Aorta (tissue), 5 donors: ENCODE measurements at places on chromosomes 6 and 20. TPM values are rescaled to one million over a fixed set of nuclear protein-coding genes. Genes with fewer than 3 reads are reported as not detected.
A peak's percentile ranks its signal among the peaks of the same experiment; 100 is the strongest.

SPATS1 gene
- total RNA-seq, result not detected

GPSM3 gene
- total RNA-seq, result 26.2 TPM

IL20RA gene
- total RNA-seq, result 0.39 TPM

TTPAL gene
- total RNA-seq, result 11.8 TPM

PLCB4 gene
- 26.2 TPM for total RNA-seq

MMP24 gene
- total RNA-seq, result 0.52 TPM

DNA sequence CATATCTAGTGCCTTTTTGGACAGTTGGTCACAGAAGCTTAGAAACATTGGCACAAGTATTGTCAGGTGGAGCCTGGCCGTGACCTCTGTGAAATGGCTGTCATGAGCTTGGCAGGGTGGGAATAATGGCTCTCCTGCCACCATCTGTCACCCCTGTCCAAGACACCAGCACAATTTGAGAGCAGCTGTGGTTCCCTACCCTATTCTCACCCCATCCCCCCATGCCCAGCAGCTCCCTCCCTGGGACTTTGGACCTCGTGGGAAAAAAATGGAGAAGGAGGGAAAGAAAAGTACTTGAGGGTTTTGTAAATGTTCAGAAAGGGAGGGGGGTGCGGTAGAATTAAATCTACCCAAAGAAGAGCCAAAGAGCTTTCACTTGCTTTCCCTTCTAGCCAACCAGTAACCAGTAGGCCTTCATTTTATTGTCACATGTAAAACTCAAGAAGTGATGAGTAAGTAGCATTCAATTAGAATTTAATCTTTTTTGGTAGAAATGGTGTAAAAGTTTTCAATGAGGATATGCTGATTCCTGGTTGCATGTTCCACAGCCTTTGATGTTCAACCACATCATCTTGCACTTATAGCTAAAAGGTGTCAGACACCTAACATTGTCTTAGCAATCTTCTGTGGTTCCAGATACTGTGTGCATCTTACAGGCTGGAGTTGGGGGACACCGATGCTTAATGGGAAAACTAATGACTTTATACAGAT is 263.5 kb upstream of the TAB2 start:
- H3K36me3 ChIP-seq, result no peaks in the 10 kb centered on the region
- DNase-seq, result no peak
- H3K27me3 ChIP-seq, result no peaks in the 10 kb centered on the region
- H3K4me3 ChIP-seq, result no peak overlapping the region
- no peak overlapping the region for H3K27ac ChIP-seq

GRCh38 chr20:48928832-48929725 is 7.6 kb downstream of the ARFGEF2 start:
- H3K27ac ChIP-seq, result peak overlapping the region; percentile 47
- DNase-seq, result peak; percentile 55
- no peaks in the 10 kb centered on the region for H3K27me3 ChIP-seq
- H3K4me1 ChIP-seq, result no peaks in the 10 kb centered on the region

DNA sequence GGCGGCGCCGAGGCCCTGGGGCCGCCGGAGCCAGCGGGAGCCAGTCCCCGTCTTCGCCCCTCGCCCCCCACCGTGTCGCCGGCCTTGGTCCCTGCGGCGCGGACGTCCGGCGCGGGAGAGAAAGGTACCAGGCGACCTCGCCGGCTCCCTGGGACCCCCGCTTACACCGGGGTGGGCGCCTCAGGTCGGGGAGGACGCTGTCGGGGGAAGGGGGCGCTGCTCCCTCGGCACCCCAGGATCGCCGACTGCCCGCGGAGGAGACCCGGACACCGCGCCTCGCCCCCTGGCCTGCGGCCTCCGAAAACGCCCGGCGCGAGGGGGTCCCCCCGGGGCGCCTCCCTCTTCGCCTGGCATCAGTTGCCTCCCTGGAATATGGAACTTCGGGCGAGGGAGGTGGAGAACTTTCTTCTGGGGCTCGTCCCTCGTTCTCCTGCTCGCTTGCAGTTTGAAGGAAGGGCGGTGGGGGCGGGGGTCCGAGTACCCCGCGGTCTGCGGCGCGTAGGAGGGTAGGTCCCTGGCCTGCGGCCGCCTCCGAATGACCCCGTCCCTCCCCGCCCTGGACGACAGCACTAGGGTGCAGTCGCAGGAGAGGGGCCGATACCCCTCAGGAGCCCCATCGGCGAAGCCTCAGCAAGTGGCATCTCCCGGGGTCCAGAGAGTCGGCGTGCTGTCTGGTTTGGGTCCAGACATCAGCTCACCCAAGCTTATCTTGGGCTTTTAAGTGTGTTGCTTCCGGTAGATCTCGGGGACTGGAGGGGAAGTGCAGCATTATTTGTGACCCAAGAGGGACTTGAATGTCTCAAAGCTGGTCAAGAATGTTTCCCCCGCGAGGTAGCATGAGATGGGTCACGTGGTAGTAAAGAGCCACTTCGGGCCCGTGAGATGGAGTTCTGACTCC is 549 bp downstream of the ANKRD6 start:
- H3K27me3 ChIP-seq, result no peaks in the 10 kb centered on the region
- H3K27ac ChIP-seq, result no peak overlapping the region
- DNase-seq, result peak; percentile 59
- H3K4me3 ChIP-seq, result peak overlapping the region; percentile 77
- H3K4me1 ChIP-seq, result peaks cover 1% of the 10 kb centered on the region

GRCh38 chr6:157648561-157648960 is 174.5 kb upstream of the SNX9 start:
- no peak overlapping the region for H3K4me3 ChIP-seq
- no peaks in the 10 kb centered on the region for H3K4me1 ChIP-seq
- DNase-seq, result peak; percentile 28

DNA sequence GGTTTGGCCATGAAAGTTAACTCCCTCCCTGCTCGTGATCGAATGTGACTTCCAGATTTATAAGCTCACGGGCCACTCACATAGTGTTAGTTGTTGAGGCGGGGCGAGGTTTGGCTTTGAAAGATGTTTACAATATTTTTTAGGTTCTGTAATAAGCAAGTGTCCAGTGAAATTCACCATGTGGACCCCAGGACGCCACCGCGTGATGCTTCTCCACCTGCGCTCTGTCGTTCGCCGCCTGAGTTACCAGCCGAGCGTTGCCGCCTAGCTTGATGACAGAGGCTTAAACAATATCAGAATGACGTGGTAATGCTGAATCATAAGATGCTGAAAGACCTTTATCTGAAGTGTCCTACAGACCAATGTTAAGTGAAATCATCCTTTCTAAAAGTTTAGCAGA is 241.0 kb downstream of the MYLK4 start:
- H3K36me3 ChIP-seq, result no peaks in the 10 kb centered on the region
- peaks cover 4% of the 10 kb centered on the region for H3K4me1 ChIP-seq
- H3K27me3 ChIP-seq, result no peaks in the 10 kb centered on the region
- no peak for DNase-seq
- no peak overlapping the region for H3K27ac ChIP-seq
- H3K4me3 ChIP-seq, result no peak overlapping the region

DNA sequence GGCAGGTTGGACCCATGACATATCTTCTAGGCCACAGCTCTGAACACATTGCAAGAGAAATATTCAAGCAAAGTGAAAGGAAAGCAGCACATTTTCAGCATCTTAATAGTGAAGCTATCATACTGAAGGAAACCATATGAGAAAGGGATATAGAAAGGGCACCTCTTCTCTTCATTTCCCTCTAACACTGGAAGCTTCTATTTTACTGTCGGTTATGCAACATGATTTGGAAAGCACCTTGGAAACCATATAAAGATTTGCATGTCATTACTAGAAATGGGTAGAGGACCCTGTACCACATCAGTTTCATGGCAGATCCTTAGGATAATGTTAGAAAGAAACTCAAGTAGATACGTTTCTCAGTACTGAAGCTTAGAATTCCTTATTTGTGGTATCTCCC is 70.5 kb upstream of the HMGN3 start:
- no peaks in the 10 kb centered on the region for H3K36me3 ChIP-seq
- H3K4me1 ChIP-seq, result no peaks in the 10 kb centered on the region
- no peak for DNase-seq

- H3K4me3 ChIP-seq, result no peak overlapping the region
- no peak overlapping the region for H3K27ac ChIP-seq
Observed at GRCh38 chr20:46268131-46268614, 40.1 kb downstream of the CDH22 start.
